ENCODE measurements at places on chromosomes 3 and 15.
A peak's percentile ranks its signal among the peaks of the same experiment; 100 is the strongest.

DNA sequence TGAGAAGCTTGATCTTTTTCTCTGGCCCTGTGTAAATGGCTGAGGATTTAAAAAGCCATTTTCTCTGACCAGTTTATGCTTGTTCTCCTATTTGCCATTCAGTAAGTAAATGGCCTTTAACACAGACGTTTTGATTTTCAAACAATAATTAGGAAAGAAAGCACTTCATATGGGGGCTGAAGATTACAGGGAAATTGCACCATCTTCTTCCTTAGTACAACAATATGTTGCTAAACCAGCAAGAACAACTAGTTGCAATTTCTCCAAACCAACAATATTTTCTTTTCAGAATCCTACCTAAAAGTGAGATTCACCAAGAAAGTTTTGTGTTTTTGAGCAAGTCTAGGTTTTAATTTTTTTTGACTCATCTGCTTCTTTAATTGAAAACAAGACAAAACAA, 80.5 kb upstream of the CCNL1 start:
- no peak for DNase-seq

- peak; percentile 0 for DNase-seq
These were observed 187.7 kb upstream of the CMC1 start for GRCh38 chr3:28053759-28054158.

DNA sequence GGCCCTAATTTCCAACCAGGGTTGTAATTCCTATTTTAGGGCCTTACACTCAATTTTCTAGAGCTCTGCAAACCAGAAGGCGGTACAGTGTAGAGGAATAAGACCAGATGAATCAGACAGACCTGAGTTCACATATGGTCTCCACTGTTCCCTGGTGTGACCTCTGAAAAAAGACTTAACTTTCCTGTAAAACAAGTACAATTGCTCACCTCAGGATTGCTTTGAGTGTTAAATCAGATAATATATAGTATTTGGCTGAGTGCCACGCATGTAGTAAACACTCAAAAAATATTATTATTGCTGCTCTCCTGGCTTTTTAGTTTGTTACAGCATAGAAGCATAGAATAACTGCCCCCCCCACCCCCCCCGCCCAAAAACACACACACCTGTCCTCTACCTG, 51.0 kb upstream of the STT3B start:
- DNase-seq: no peak

DNA sequence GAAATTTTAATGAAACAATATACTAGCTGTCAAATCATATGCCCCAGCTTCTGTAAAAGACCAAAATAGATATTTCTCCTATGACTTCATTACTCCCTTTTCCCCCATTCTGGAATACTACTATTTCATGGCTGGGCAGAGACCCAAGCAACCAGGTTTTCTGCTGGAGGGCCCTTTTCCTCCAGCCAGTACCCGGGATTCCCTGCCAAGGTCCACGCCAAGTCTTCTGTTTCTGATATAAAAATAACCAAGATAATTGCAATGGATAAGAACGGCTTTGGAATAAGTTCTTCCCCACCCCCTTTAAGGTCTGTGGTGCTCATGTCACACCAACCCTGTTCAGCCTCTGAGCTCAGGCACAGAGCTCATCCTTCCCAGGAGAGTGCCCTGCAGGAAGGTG, 17.2 kb upstream of the NMNAT3 start:
- no peak for DNase-seq

DNA sequence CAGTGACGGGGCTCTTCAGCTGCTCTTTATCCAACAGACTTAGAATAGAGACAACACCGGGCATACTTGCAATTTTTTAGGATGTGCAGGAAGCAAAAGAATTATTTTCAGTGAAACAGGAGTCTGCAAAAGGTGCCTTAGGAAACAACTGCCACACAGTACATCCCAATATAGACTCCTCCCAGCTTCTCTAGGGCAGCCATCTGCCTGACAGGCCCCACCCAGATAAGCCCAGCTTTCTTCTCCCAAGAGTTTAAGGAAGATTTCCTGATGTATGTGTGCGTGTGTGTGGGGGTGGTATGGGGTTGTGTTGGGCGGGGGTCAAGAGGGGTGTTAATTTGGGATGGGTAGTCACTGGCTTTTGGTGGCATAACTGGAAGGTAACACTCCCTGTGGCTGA, 21.5 kb downstream of the MAP2K1 start:
- DNase-seq: no peak

- DNase-seq: no peak
These were observed 149.2 kb downstream of the CNTN4 start for GRCh38 chr3:2247831-2248230.

DNA sequence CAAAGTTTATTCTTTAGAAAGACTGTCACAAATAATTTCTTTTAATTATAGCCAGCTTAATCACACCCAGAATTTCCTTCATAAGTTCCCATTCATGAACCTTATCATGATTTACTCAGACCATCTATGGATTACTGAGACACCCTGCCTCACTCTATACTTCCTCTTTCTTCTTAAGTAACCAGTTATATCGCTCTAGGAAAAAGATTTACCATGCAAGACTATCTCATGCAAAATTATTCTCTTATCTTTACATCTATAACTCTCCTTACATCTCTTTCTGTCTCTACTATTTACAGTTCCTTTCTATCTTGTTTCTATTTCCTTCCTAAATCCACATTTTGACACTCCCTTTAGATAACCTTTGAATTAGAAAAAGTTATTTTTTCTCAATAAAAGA, 316.8 kb downstream of the POLQ start:
- DNase-seq: no peak

- no peak for DNase-seq
These were observed 117.8 kb upstream of the MNS1 start for GRCh38 chr15:56582785-56583184.

DNA sequence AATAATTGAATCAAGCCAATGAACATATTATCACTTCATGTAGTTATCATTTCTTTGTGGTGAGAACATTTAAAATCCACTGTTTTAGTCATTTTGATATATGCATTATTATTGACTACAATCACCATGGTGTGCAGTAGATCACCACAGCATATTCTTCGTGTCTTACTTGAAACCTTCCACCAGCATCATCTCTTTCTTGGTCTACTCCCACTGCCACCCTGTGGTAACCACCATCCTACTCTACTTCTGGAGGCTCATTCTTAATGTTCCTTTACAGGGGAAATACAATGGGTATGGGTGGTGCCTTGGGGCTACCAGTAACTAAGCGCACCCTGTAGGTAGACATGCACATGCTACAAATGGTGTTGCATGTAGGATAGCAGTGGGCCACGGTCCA, 25.4 kb downstream of the PXK start:
- DNase-seq: no peak

- DNase-seq: no peak
These were observed 25.0 kb downstream of the SRGAP3 start for GRCh38 chr3:9224490-9224889.

DNA sequence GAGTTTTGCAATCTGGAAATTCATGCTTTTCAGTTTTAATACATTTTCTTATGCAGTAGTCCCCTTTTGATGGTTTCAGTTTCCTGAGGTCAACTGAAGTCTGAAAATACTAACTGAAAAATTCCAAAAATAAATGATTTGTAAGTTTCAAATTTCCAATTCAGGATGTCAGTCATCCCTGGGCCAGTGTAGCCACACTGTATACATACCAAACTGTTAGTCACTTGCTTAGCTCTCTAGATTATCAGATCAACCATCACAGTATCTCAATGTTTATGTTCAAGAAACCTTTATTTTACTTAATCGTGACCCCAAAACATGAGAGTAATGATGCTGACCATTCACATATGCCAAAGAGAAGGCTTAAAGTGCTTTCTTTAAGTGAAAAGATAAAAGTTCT, 715.5 kb downstream of the GBE1 start:
- no peak for DNase-seq

- no peak for DNase-seq
These were observed 408 bp upstream of the ARPP21 start for GRCh38 chr3:35638980-35639253.

DNA sequence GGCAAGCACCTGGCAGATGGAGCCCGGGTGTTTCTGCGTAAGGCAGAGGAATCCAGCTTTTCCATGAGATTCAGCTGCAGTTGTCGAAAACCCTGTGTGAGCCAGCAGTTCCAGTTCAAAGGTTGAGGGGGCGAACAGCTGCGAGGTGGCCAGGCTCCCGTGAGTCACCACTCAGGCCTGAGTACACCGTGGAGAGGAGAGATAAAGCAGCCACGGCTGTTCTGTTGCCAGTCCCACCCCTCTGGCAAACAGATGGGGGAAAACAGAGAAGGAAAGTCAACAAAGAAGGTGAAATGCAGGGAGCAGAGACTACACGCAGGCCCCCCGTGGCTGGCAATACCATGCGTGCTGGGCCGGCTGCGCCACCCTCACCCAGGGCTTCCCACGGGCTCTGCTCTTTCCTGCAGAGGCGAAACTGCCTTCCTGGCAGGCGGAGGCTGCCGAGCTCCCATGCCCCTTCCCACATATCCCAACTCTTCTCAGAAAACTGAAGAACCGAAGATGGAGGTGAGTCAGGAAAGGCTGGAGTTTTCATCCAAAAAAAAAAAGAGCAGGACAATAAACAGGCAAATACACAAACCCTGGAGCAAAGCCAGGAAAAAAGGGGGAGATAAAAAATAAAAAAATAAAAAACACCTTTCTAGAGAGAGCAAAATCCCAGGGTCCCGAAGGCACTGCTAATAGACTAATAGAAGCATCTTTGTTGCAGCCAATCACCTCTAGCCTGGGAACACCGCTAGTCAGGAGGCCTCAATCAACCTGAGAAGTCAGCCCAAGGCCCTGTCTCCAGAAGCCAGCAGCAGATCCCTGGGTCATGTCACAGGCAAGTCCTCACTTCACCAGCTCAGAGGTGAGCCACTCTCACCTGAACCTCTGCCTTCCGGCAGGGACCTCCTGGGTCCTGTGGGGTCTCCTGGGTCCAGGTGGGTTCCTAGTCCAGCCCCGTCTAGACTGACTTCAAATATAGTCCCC, 37.7 kb downstream of the FAM174B start:
- DNase-seq: no peak

GRCh38 chr3:129556890-129557547, 14.0 kb downstream of the H1-8 start:
- no peak for DNase-seq

DNA sequence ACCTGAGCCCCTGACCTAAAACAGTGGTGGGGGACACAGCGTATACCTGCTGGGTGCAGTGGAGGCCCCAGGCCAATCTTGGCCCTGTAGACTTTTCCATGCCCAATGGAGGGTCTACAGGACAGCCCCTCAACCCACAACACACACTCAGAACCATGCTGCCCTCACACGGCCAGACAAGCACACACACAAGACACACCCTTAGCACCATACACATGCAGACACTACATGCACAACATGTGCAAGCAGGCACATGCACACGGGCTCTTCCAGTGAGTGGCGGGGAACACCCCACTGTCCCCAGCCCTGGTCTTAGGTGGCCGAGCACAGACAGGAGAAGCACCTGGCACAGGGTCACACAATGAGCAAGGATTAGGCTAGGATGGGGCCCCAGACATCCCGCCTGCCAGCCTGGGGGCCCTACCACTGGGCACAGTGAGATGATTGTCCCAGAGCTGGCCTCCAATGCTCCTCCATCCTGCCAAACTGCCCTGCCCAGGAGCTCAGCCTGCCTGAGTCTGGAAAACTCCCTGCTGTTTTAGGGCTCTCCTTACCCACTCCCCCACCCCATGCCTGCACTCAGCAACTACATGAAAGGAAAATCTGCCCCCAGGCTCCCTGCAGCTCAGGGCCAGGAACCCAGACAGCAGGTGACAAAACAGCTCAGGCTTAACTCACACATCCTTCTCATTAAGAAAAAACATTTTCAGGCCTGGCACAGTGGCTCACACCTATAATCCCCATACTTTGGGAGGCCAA, 15.8 kb downstream of the IQSEC1 start:
- DNase-seq: no peak

DNA sequence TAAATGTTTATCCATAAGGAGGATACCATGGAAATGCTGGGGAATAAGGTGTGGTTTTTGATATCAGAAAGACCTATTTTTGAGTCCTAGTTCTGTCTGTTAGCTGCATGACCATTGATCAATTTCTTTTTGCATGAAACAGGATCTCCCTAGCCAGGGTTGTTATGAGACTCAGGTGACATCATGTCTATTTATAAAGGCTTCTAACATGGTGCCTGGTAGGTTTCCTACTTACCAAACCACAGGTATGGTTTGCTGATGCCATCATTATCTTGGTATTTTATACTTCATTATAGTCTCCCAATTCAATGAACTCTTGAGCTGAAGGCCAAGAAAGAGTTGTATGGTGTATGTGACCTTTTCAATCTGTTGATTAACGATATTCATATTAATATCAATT, 144.0 kb downstream of the CLSTN2 start:
- DNase-seq: no peak

DNA sequence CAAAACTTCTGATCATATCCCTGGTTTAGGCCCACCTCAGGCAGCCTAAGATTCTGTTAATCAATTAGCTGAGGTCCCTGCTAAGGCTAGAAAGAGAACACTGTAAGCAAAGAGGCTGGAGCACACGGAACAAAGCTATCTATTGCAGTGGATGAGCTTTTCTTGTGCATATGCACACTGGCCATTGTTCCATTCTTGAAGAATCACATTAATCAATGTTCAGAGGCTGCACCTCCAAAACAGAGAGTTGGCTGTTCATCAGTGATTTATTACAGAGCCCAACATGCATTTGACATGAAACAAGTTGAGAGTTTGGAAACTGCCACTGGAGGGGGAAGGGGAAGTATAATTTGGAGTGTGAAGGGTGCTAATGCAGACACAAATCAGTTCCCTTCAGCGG, 873.0 kb downstream of the ROBO1 start:
- no peak for DNase-seq

- DNase-seq: no peak
These were observed 93.2 kb downstream of the DGKG start for GRCh38 chr3:186268616-186269448.

GRCh38 chr15:57306161-57306943, 70.0 kb upstream of the CGNL1 start:
- peak; percentile 93 for DNase-seq

All from stimulated activated CD4-positive, alpha-beta T cell treated with anti-CD3 and anti-CD28 coated beads, Interleukin-1b, Interleukin-23, amount 100 ng/mL, for 1 hour (primary cell).